ENCODE measurements at places on chromosomes 13 and 19.

DNA sequence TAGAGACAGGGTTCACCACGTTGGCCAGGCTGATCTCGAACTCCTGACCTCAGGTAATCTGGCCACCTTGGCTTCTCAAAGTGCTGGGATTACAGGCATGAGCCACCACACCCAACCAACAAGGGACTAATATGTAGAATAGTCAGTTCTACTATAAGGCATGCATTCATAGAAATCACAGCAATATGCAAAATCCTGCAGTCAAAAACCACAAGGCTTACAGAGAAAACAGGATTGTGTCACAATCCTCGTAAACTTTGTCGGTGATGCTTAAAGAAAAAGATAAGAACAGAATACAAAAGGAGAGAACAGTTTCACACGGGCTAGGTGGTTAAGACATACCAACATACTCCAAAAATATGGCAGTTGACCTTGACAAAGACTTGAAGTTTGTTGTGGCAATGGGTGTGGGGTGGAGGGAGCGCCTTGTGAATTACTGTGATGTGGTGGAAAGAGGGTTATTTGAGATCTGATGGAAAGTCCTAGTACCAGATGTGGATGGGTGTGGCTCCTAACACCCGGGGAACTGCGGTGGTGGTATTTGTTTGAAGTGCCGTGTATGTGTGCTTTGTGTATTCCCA lies 12.4 kb downstream of the NOSIP start:
- DNase-seq = peak; percentile 71

DNA sequence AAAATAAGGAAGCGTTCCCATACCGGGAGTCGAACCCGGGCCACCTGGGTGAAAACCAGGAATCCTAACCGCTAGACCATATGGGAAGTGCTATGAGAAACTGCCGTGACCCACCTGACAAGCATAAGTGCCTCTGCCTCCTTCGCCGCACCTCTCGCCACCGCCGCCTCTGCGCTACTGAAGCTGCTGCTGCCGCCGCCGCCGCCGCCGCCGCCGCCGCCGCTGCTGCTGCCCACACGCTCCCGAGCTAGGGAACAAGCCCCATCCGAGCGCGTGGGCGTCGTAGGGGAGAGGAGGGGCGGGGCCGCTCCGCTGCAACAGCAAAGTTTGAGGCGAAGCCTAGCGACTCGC lies 610 bp upstream of the WBP4 start:
- peak; percentile 76 for DNase-seq

DNA sequence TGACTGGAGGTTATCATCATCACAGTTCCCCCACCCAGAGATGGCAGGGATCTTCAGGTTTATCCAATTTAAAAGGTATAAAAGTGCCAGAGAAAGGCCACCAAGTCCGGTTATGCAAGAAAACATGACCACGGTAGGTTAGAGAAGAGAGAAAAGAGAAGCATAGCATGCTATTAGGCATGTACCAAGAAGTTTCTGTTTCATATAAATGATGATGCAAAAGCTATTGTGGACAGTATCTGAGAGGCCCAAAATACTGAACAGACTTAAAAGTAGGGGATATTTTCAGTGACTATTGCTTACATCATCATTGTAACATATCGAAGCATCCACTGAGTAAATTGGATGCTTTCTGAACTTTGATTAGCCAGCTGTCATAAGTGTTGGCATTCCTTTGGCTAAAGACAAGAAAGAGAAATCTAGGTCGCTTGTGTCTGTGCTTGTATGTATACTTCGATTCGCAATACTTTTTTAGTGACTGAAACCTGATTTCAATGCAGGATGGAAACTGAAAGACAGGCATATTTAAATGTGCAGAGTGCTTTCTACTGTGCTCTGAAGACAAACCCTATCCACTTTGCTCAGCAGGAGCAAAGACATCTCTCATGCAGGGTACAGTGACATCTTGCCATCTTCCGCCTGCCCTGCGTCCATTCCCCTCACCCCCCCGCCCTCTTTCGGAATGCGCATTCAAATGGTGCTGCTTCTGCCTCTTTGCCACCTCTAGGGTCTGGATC lies 180.3 kb downstream of the SHISA2 start:
- DNase-seq = no peak

DNA sequence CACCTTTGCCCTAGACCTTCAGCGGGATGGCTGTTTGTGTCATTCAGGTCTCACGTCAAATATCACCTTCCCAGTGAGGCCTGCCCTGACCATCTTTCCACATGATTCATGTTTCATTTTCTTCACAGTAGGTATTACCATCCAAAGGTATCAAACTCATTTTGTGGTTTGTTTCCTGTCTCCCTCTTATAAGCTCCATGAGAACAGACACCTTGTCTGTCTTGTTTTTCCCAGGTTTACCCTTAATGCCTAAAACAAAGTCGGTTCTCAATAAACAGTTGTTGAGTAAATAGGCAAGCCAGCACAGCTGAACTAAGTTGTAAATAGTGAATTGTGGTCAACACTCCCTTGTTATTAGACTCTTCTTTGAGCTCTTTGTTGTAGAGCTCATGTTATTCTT lies 122.6 kb upstream of the GJB6 start:
- no peak for DNase-seq

DNA sequence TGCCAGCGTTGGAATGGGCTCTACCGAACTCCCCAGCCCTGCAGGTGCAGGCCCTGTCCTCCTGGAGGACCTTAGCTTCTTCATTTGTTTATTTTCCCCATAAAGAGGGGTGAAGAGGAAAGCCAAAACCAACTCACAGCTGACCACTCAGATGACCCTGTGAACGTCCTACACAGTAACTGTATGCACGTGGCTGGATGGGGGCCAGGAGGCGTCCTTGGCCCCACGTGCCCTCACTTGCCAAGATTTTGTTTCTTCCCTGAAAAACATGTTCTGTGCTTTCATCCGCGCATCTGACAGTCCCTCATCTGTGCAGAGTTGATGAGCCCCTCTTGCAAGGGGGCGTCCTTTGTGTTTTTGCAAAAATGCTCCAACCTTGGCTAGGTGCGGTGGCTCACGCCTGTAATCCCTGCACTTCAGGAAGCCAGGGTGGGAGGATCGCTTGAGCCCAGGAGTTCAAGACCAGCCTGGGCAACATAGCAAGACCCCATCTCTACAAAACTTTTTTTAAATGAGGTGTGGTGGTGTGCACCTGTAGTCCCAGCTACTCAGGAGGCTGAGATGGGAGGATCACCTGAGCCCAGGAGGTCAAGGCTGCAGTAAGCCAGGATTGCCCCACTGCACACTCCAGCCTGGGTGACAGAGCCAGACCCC lies 5.3 kb upstream of the TEKTIP1 start:
- no peak for DNase-seq

- no peak for DNase-seq
Measured at GRCh38 chr13:70171151-70171550, 62.9 kb upstream of the KLHL1 start.

- DNase-seq = no peak
Measured at GRCh38 chr19:10468133-10468532, 35.0 kb downstream of the KEAP1 start.

DNA sequence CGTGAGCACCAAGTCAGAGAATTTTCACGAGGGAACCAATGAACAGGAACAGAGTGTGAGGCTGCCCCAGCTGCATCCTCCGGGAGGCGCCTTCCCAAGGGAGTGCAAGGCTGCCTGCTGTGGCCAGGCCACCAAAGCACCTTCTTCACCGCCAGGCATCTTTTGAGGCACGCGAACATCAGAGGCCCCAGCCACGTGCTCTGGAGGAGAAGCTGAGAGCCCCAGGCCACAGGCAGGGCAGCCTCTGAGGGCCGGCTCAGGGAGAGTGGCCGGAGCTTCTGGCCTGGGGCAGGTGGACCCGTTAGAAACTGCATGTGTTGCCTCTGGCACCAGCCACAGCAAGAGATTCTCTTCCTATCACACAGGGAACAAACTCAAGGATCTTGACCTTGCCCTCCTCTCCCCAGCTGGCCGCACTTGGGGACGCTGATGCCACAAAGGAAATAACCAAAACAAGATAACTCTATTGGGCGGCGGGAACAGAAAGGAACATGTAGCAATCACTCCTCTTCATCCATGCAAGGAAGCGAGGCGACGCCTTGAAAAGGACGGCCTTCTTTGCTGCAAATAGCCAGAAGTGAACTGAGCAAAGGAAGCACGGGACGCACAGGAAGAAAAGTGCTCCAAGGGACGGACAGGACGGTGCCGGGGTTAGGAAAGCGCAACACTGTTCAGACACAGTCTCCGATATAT lies 19.9 kb downstream of the GAS6 start:
- DNase-seq = no peak

DNA sequence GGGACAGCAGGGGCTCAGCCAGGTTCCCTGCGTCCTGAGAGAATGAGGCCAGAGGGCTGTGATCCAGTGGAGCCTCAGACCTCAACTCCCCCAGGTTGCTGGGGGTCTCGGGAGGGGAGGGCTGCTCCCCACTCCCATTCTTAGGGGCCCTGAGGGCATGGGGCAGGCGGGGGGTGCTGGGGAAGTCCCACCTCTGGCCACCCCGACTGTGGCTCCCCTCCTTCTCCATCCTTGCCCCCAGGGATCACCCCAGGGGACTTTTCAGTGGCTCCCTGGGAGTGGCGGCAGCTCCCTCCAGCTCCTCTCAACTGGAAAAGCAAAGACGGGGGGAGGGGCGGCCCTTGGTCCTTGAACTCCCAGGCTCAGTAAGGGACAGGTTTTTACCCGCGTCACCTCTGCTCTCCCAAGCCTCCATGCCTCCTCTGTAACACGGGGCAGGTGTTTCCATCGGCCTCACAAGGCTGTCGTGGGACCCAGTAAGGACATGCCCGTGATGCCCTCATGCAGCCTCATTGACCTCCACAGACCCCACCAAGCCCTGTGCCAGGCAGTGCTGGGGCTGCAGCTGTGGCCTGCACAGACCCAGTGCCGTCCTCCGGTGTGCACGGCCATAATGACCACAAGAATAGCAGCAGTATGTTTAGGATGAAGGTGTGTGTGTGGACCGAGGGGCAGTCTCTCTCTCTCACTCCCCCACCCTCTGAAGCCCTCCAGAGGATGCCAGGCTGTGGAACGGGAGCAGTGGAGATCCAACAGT lies 11.6 kb upstream of the TOMM40 start:
- no peak for DNase-seq

GRCh38 chr19:30307191-30307974 lies 64.8 kb upstream of the ZNF536 start:
- DNase-seq = no peak

DNA sequence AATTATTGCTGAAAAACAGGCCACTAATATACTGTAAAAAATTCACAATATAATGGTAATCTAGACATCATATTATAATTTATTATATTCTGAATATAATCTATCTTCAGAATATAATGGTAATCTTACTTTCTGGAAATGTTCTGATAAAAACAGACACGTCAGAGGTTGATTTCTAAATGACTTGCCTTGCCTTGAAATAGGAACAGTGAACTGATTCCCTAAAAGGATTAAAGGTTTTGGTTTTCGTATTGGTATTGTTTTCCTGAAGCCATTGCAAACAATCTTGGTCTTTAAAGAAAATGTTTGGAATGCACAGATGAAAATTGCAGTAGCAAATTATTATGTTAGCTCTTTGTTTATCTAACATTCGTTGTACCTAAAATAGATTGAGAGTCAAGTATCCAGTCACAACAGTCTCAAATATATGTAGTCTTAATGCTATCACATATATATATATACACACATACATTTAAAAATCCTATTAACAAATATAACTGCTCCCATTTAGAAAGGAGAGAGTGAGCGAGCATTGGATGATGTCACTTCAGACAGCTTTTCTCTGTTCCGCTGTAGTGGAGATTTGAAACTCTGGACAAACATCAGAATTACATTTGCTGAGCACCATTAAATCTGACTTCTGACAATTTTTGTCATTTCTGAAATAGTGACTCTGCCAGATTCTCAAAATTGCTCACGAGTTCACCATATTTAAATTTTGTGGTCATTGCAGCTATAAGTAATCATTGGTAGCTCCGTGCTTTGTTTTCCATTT lies 1.7 kb downstream of the ITM2B start:
- DNase-seq = no peak

DNA sequence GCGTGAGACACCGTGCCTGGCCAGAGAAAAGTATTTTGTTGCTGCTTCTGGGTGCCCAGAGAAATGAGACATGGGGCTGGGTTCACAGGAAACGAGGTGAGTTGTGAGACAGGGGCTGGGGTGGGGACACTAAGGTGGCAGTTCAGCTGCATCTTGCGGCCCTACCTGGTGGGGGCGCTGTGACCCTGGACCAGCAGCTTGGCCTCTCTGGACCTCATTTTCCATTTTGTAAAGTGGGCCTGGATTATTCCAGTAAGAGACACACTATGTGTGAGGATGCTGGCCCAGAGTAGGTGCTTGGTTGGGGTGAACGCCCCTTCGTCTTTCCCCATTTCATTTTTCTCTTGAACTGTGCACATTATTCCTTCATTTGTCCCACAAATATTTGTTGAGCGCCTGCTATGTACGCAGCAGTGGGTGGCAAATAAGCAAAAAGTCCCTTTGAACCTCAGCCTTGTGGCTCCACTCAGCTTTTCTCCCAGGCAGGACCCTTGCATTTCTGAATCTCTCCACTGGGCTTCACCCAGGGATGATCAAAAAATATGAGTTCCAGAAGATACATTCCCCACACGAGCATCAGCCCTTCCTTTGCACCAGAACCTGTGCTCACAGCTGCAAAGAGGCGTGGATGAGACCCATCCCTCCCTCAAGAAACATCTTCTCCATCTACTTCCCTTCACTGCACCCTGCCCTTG lies 26.6 kb upstream of the OR10H1 start:
- DNase-seq = no peak

DNA sequence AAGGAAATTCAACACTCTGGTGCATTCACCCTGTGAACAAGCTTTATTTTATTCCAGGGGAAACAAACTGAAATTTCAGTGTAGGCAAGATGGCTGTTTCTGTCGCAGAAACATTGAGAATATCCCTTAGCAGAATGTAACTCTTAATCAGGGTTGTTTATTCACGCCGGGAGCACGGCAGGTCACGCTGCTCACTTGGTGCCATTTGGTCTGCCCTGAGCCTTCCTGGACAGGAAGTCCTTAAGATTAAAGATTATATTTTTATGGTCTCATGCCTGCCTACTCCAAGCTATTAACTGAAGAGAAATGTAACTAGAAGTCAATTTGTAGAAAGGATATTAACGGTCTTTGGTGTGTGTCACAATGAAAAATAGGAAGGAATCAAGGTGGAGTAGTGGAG lies 185.3 kb upstream of the ARGLU1 start:
- no peak for DNase-seq

All from activated effector memory CD4-positive, alpha-beta T cell treated with Interleukin-2 at 50 U/mL for 16 hours (primary cell).